ENCODE measurements at places on chromosomes 6 and 20.

- DNase-seq: no peak
Observed at GRCh38 chr6:170068496-170068895, 222.4 kb downstream of the DLL1 start.

- DNase-seq: peak; percentile 28
Observed at GRCh38 chr20:59123011-59123677, 40.5 kb upstream of the ZNF831 start.

DNA sequence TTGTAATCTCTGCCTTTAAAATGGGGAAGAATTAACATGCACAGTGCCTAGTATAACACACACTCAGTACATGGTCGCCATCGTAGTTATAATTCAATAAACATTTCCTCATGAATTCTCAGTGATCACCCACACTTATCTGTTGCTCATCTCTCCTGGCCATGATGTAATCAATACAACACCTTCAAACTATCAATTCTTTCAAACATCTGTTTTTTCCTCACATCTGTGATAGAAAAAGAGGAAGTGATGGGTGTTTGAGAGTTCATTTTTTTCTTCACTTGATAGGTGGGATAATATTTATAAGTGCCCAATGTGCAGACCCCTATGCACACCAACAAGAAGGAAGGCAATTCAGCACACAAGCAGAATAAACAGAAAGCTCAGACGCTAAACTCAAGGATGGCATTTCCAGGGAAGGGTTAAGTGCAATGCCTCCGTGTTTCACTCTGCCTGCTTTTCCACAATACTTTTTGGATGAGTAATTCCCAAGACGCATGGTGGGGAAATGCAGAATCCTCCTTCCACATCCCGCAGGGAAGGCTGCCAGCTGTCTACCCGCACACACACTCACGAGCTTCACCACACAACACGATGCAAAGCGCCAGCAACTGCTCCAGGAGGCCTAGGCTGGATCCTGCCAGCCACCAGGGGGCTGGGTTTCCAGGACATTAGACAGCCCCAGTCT lies 100.3 kb downstream of the GMPR start:
- DNase-seq: no peak

DNA sequence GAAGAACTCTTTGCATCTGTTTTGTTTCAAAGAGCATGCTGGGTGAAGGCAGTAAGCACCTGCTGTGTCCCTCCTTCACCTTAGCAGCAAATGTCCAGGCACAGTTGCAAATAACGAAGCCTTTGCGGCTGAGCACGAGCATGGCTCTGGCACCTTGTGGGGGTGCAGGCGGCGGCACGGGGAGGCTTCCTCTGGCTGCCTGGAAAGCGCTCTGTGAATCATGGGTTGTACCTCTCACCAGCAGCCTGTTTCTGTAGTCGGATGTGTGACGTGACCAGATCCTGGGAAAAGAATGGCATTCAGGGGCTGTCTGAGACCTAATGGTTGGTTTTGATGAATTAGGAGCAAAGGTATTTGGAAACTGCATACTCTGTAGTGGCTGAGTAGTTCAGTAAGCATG lies 144.8 kb downstream of the DTNBP1 start:
- no peak for DNase-seq

DNA sequence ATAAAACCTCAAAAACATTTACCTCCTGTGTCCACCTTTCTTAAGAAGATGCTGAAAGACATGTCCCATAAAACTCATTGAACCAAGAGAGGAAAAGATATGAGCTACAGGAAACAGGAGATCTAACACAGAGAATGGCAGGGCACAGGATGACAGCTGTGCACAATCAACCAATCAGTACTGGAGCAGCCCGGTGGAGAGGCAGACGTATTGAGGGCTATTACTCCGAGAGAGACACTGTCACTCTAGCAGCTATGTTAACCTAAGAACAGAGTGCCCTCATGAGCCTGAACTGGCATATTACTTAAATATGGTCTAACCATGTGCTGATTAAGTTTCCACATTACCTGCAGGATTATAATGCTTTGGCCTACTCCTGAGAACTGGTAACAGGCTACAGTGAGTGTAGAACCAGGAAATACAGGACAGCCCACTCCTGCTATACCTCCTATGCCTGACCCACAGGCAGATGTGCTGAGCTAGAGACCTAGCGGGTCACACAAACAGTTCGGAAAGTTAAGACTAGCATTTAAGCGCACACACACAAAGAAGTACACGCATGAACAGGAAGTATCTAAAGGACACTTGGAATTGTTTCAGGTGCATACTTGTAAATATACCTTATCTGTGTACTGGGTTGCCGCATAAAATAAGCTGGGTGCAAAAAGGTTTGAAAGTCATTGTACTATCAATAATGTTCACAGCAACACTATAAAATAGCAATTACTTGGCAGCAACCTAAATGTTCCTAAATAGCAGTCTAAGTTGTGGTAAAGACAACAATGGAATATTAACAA lies 199.3 kb upstream of the SHLD1 start:
- no peak for DNase-seq

GRCh38 chr6:129730477-129731165 lies 20.6 kb upstream of the ARHGAP18 start:
- DNase-seq: no peak

- DNase-seq: no peak
Observed at GRCh38 chr20:54078296-54078984, 8.0 kb upstream of the BCAS1 start.

DNA sequence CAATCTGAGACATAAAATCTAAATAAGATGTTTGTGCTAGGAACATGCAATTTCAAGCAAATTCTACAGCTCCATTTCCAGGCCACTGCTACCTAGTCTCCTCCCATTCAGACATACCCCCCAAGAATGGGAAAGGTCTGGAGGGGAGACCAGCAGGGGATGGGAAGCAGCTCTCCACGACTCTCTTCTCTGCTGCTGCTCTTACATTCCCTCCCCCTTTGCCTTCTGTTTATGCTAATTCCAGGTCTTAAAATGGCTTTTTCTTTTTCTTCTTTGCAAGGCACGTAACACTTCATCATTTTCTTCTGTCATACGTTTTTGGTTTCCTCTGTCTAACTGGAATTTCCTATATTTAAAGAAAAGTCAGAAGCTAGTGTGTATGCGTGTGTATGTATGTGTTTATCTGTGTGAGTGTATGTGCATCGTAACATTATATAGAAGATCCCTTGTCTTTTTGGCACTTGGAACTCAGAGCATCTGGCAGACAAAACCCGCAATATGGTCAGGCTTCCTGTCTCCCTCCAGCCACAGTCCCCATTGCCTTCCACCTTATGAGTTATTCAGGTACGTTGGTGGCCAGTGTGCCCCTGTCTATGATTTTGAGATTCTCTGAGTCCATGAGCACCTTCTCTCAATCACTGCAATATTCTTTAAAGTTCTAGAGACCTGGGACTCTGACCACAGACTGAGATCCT lies 493.7 kb downstream of the BTBD3 start:
- DNase-seq: no peak

DNA sequence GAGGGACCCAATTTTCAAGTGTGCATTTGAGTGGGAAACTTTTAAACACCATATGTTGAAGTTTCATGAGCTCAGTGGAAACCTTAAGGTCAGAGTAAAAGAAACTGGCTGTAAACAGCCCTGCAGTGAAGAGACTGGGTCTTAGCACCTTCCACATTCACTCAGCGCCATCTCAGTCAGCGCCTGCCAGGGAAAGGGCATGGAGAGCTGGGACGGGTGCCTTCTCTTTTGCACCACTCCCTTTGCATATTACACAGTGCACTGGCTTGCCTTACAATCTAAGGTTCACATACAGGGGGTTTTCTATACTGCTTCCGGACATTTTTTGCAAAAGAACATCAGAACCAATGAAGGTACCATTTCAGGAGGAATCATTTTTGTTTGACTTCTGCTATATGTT lies 4.5 kb downstream of the TOMM6 start:
- no peak for DNase-seq

- no peak for DNase-seq
Observed at GRCh38 chr6:53045891-53046673, 19.1 kb upstream of the FBXO9 start.

- DNase-seq: no peak
Observed at GRCh38 chr20:39839399-39840119, 849.5 kb downstream of the MAFB start.

GRCh38 chr6:169406804-169407203 lies 153.2 kb upstream of the THBS2 start:
- no peak for DNase-seq

GRCh38 chr6:34360556-34360955 lies 31.9 kb downstream of the NUDT3 start:
- no peak for DNase-seq

- DNase-seq: no peak
Observed at GRCh38 chr6:118621799-118622470, 29.5 kb downstream of the CEP85L start.

DNA sequence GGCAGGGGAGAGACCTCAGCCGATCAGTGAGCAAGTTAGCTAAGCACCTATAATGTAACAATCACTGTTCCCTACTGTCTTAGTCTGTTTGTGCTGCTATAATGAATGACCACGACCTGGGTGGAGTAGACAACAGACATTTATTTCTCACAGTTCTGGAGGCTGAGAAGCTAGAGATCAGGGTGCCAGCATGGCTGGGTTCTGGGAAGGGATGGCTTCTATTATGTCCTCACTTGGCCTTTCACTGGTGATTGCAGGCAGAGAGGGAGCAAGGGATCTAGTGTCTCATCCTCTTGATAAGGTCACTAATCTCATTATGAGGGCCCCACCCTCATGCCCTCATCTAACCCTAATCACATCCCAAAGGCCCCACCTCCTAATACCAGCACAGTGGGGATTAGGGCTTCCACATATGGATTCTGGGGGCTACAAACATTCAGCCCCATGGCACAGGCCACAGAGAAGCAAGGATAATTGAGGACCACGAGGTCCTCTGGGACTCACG lies 162.5 kb downstream of the CD83 start:
- no peak for DNase-seq

Measured in T-helper 9 cell (primary cell).